ENCODE measurements at places on chromosomes 7 and 10.

- DNase-seq: peak; percentile 85
Measured at GRCh38 chr7:30771174-30771879, at the start of gene MINDY4. Gene MINDY4 (plus strand): TSS chr7:30771417. CDS start chr7:30771494, 77 bp downstream.

DNA sequence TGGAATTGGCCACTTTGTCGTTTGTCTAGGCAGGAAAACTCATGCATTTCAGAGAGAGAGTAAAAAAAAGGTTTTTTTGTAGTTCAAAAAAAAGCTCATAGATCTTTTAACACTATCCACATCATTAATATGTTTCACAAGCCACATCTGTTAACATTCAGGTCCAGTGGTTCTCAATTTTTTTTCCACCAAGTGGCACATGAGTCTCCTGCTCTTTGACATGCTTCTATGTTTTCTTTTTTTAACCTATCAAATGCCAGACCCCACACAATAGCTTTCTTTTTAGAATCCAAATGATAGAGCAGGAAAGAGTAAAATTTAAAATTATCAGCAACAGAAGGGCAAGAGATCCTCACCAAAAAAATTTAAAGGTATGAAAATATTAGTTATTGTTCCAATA, 20.3 kb downstream of the NOD1 start:
- no peak for DNase-seq

DNA sequence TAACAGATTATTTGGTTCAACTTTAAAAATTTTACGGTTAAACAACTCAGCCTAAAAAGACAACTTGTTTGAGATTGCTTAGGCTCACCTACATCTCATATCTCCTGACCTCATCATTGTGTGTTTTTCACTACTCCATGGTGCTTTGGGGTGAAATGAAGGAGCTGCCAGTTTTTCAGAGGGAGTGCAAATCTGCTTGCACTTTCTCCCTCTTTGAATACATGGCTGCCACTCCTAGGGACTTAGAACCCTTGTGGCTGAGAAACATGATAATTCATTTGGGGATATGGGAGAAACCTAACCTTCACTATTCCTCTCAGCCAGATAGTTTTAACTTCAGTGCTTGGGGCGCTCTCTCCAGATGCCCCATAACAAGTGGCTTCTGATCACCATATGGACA, 2.7 kb downstream of the CCSER2 start:
- DNase-seq: no peak

- DNase-seq: no peak
Measured at GRCh38 chr10:102279104-102279503, 33.8 kb downstream of the GBF1 start.

DNA sequence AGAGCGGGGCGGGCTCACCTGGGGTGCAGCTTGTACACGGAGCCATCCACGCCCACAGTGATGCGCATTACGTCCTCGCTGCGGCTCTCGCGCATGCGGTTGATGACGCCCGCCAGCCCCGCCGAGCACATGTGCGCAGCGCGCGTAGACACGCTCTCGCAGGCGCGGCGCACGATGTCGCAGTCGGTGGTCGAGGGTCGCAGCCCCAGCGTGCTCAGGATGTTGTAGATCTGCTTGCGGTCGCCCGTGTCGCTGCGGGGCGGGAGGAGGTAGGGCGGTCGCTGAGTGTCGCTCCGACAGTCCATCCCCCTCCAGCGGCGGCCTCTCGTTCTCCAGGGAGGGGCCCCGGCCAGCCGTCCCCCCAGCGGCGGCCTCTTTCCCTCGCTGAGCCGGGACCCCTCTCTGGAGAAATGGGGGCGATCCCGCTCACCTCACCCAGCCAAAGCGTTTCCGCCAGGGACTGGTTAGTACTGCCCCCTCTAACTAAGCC, 4.4 kb upstream of the MYL7 start:
- DNase-seq: peak; percentile 11
